ENCODE measurements at places on chromosomes 2 and 18. TPM values are rescaled to one million over a fixed set of nuclear protein-coding genes. Genes with fewer than 3 reads are reported as not detected.

The MOGAT1 gene
- not detected for total RNA-seq

The GRB14 gene
- 2.0 TPM for total RNA-seq

The NT5DC4 gene
- total RNA-seq, result not detected

The ATP6V1B1 gene
- total RNA-seq, result not detected

The IL36G gene
- total RNA-seq, result not detected

The GAL3ST2 gene
- total RNA-seq, result 0.37 TPM

The EGR4 gene
- 0.22 TPM for total RNA-seq

The EIF2AK3 gene
- 21.8 TPM for total RNA-seq

The CACNB4 gene
- total RNA-seq, result 0.49 TPM

The CCDC121 gene
- 0.61 TPM for total RNA-seq

The SLC38A11 gene
- total RNA-seq, result not detected

The ABCB11 gene
- total RNA-seq, result not detected

The LIMS3 gene
- total RNA-seq, result 1.5 TPM

The LYPD6B gene
- 0.37 TPM for total RNA-seq

The CRACDL gene
- 12.9 TPM for total RNA-seq

The COBLL1 gene
- total RNA-seq, result 37.1 TPM

The ADAM17 gene
- total RNA-seq, result 44.3 TPM

The IGFBP5 gene
- total RNA-seq, result not detected
